Left forelimb (tissue), 1 donor: ENCODE measurements at places on chromosomes 7 and 10.

- DNase-seq, result no peak
Observed at GRCh38 chr7:138542183-138542582, 82.1 kb downstream of the TRIM24 start.

DNA sequence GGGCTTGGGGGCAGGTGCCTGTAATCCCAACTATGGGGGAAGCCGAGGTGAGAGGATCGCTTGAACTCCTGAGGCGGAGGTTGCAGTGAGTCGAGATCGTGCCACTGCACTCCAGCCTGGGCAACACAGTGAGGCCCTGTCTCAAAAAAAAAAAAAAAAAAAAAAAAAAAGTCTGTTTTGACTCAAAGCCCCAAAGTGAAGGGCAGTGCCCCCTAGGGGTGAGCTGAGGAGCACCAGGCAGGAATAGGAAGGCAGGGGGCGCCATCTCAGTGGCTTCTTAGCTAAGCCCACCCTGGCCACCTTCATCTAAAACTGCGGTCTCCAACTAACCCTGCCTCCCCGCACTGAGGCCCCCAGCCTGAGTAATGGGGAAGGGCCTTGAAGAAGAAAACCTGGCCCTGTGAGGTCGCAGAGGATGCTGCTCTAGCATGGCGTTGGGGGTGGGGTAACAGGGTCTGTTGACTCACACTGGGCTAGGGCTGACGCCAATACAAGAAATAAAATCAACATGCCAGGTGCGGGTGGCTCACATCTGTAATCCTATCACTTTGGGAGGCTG, 9.8 kb downstream of the PODXL start:
- no peak for DNase-seq

- no peak for DNase-seq
Observed at GRCh38 chr7:154843670-154844237, 159.2 kb downstream of the PAXIP1 start.

GRCh38 chr10:77159538-77160110, 478.0 kb downstream of the KCNMA1 start:
- DNase-seq, result no peak

- no peak for DNase-seq
Observed at GRCh38 chr10:60203993-60204618, 185.6 kb downstream of the ANK3 start.

- DNase-seq, result no peak
Observed at GRCh38 chr7:27656724-27657123, 6.0 kb downstream of the HIBADH start.

DNA sequence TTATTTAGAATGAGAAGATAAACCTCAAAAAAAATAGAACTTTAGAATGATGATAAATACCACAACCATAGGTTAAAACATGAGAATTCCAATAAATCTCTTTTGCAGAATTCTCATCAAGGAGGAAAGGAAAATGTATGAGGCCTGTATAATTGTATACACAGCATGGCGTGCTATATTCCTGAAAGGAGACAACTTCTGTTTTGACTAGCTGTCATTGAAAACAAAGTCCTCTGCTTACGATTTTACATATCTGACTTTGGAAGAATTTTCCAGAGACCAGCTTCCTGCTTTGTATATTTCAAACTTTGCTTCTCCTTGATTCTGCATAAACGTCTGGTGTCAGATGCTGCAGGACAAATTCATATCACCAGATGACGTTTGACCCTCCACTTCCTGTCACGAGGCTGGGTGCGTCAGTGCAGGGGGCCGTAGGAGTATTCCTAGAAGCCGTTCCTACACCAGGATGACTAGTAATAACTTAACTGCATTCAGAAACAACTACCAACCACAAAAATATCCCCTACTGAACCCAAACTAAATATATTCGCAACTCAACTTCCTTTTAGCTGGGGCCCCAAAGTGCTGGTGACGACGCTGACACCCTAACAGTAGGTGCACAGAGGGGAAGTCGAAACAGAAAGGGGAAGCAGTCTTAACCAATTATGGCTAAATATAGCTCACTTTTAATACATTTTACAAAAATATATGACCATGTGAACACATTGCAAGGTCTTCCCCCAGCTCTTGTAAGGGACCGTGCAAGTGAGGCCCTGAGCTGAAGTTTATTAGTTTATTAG, 178.6 kb upstream of the INHBA start:
- no peak for DNase-seq

DNA sequence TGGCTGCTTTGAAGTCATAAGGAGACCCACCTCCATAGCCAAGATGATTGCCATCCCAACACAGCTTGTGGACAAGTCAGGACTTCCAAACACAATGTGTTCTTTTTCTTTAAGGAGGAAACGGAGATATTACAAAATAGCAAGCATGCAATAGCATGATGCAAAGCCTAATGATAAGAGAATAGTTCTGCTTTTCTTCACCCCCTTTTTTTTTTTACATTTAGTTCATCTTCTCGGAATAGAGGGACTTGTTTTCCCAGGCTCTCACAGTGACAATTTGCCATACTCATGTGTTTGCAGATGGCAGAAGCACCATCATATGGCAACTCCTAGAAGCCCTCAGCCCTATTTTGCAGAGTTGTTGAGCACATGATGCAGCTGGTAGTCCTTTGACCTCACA, 119.8 kb downstream of the ITGB8 start:
- no peak for DNase-seq

GRCh38 chr10:24113901-24114300, 95.0 kb upstream of the KIAA1217 start:
- no peak for DNase-seq

DNA sequence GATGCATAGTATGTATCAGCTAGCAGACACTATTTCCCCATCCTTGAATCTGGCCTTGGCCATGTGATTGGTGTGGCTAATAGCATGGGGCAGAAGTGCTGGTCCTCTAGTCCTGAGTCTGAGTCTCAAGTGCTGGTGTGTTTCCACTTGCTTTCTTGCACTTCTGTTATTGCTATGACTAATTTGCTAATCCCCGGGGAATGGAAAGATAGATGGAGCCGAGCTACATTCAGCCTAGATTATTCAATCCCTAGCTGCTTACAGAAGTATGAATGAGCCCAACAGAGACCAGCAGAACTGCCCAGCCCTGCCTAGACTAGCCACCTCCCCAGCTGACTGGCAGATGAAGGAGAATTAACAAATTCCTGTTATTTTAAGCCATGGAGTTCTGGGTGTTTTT, 53.2 kb upstream of the SYPL1 start:
- no peak for DNase-seq

- DNase-seq, result no peak
Observed at GRCh38 chr7:101179117-101179516, 976 bp downstream of the NAT16 start.

- no peak for DNase-seq
Observed at GRCh38 chr7:69531050-69531449, 67.2 kb upstream of the AUTS2 start.

DNA sequence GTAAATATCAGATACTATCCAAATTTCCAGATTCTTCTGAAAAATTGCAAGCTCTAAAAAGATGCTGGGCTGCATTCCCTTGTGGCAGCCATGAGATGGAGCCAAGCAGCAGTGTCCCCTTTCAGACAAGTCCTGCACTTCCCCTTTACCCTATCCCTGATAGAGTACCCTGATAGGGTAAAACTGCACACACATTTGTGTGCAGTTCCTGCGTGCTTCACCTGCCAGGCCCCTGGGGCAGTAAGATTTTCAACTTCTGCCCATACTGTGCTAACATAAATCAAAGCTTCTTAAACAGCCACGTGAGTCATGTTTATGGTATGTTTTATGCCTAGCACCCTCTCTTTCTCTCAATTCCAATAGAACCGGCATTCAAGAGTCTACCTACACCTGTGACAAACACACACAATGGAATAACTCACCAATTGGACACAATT, 52.2 kb downstream of the IFIT5 start:
- DNase-seq, result no peak

DNA sequence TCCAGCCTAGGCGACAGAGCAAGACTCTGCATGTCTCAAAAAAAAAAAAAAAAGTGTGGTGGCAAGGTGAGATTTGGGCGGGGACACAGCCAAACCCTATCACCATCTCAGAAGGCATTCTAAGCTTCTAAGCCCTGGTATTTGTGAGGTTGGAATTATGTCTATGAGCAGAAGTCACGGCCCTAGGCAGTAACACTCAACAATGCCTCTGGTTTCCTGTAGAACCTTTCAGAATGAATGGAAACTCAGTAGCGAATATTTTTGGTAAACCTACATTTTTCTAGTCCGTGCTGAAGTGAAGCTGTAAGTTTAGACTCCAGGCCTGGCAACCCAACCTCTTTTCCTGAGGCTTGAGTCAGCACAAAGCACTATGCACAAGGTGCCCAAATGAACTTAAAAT, 88.3 kb downstream of the FAM107B start:
- no peak for DNase-seq

DNA sequence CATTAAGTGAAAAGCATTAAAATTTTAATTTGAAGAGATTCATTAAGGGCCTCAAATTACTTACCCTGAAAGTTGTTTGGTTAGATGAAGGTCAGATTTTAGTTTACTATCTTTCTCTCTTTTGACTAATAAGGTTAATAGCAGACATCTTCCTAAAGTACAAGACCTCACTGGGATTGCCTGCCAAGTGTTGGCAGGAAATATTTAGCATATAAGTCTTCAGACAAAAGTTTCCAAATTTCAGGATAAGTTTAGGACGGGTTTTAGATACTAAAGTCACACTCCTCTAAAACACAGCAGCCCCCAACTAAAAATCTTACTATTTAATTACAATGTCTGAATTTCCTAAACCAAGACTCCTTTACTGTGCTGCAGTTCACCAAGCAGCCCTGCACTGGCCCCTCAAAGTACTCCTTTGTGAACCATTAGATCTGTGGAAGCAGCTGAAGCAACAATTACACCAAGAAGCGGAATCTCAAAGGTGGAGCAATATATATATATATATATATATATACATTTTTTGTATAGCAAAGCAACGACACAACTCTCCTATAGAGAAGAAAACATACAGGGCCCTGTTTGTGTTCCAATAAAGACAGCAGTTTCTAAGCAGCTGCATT, 91.2 kb upstream of the KCNIP2 start:
- DNase-seq, result no peak

DNA sequence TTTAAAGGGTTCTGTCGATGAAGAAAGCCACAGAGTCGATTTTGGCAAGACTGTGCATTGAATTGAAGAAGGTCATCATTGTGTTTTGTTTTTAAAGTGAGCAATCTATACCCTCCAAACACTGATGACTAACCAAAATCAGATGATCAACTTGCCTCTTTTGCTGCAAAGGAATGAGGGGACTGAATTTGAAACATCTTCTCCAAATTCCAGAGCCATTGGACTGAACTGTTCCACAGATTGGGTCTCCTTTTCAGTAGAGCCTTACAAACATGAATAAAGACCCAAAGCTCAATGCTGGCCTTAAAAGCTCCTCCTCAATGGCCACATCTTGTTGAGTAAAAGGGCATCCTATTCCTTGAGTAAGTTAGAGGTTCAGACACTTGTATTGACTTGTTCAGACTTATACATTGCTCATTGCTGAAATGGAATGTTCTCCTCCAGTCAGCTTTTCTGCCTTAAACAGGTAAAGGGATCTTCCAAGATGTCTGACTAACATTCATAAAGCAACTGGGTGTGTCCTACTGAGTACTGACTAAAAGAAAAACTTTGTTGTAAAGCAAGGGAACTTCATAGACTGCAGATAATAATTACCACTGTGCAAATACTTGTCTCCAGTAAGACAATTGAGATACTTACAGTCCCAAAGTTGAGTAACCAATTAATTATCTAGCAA, 630.6 kb downstream of the KCNMA1 start:
- DNase-seq, result no peak

DNA sequence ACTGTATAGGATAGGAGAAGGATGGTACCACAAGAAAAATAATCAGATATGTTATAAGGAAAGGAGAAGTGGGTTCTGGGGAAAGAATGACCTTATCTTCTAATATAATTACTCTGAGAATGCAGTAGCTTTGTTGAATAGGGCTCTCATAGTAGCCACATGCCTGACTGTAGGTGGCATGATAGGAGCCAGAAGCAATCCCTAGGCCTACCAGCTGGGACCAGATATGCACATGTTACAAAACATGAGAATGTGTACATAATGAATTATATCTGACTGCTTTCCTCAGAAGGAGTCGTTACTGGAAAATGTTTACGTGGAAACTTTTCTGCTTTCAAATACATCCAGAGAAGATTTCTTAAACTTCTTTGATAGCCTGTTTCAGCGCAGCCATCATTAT, 53.2 kb upstream of the FAM3C start:
- no peak for DNase-seq

DNA sequence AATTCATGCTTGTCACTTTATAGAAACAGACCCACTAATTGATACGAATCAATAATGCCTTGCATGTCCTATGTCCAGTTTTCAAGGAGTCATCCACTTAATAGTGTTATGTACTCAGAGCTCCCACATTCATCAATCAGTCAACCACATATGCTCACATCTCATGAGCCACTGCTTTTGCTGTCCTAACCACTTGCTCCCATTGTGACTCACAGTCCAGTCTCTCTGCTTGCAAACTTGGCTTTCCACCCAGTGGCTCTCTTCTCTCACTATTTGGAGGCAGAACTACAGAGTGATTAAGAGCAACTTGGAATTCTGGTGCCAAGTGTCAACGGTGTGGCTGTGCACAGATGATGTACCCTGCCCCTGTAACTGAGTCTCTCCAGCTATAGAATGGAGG, 166.0 kb downstream of the SNX13 start:
- DNase-seq, result no peak

- no peak for DNase-seq
Observed at GRCh38 chr10:107747851-107748250, 583.3 kb upstream of the SORCS1 start.

- no peak for DNase-seq
Observed at GRCh38 chr7:21215307-21215706, 212.6 kb upstream of the SP4 start.

DNA sequence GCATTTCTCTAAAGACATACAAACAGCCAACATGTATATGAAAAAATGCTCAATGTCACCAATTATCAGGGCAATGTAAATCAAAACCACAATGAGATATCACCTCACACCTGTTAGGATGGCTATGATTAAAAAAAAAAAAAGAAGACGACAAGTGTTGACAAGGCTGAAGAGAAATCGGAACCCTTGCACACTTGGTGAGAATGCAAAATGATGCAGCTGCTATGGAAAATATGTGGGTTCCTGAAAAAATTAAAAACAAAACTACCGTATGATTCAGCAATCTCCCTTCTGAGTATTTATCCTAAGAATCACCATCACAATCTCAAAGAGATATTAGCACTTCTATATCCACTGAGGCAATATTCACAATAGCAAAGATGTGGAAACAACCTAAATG, 11.3 kb downstream of the LMBR1 start:
- DNase-seq, result no peak

DNA sequence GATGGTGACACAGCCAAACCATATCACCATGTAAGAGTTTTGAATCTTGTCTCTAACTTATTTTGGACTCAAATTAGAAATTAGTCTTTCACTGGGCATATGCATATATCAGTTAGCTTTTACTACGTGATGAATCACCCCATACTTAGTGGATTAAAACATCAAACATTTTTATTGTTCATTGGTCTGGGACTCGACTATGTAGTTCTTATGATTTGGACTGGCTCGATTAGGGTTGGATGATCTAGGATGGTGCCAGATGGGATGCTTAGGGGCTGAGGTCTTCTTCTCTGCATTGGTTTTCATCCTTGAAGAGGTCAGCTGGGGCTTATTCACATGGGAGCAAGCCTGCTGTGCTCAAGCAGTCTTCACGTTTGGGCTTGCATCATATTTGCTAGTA, 264.9 kb downstream of the EXOC4 start:
- no peak for DNase-seq
